COR-L47 (cell line): ENCODE measurements at places on chromosomes 6 and 20.

DNA sequence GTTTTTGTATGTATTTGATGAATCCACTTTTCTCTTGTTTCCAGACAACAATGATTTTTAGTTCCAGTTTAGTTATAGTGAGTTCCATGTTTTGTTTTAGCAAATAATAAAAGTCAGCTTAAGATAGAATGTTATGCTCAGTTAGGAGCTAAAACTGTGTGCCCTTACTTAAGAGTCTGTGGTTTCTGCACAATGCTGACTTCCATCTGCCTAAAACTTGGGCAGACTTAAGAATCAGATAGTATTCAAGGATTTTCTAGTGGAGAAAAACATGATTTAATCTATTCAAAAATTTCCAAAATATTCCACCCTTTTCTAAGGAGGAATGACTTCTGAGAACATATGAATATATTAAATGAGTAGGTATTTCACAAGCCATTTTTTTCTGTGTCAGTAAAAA lies 32.8 kb downstream of the LAMA4 start:
- no peak for DNase-seq

- DNase-seq = no peak
Measured at GRCh38 chr20:63686492-63687321, 9.7 kb upstream of the TNFRSF6B start.

- DNase-seq = no peak
Measured at GRCh38 chr6:53628354-53629119, 37.0 kb downstream of the KLHL31 start.

GRCh38 chr20:13788167-13788834 lies 3.5 kb downstream of the NDUFAF5 start:
- DNase-seq = peak; percentile 53

- no peak for DNase-seq
Measured at GRCh38 chr6:127879685-127880084, 21.2 kb downstream of the THEMIS start.

- no peak for DNase-seq
Measured at GRCh38 chr20:35711588-35712209, 12.5 kb downstream of the ROMO1 start.

GRCh38 chr6:112296122-112296521 lies 41.8 kb upstream of the LAMA4 start:
- no peak for DNase-seq

GRCh38 chr6:49713346-49713745 lies at the start of gene CRISP2:
TSS of gene CRISP2 (minus strand) at chr6:49713543. CDS start at chr6:49709196, 4,347 bp downstream.
- DNase-seq = peak; percentile 3

- DNase-seq = no peak
Measured at GRCh38 chr6:150312844-150313584, 55.8 kb upstream of the IYD start.
